ENCODE measurements at places on chromosomes 11 and 22. TPM values are rescaled to one million over a fixed set of nuclear protein-coding genes. Genes with fewer than 3 reads are reported as not detected.

DNA sequence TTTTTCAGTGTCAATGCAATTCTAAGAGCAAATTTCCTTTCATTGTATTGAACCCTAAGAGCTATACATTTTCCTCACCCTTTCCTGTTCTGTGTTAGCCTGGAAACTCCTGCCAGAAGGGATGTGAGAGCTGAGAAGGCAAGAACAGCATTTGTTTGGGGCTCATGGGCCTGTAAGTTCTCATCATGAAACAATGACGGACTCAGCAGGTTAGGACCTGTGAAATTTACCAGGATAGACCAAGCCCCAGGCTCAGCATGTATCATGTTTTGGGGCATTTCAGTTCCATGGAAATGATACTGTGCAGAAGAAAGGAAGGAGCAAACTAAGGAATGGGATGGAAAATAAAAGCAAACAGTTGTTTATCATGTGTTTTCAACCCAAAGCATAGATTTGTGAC is 41.6 kb downstream of the NTM start:
- no peaks in the 10 kb centered on the region for H3K27me3 ChIP-seq
- H3K27ac ChIP-seq = no peak overlapping the region
- H3K36me3 ChIP-seq = no peaks in the 10 kb centered on the region

MIOX gene
- not detected for total RNA-seq

DNA sequence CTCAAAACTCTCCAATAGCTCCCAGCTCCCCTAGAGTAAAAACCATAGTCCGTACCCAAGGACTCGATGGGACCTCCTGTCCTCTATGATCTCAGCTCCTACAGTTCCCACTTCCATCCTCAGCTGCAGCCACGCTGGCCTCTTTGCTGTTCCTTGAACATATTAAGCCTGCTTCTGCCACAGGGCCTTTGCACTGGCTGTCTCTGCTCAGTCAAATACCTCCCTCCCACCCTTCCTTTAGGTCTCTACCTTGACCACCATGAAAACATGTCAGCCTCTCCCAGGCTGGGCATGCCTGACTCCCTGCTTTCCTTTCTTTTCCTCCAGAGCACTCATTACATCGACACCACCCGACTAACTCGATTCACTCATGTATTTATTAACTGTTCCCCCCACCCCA is 24.5 kb downstream of the TMEM184B start:
- no peak overlapping the region for H3K27ac ChIP-seq
- no peaks in the 10 kb centered on the region for H3K36me3 ChIP-seq
- H3K4me3 ChIP-seq = no peak overlapping the region
- no peaks in the 10 kb centered on the region for H3K27me3 ChIP-seq

DNA sequence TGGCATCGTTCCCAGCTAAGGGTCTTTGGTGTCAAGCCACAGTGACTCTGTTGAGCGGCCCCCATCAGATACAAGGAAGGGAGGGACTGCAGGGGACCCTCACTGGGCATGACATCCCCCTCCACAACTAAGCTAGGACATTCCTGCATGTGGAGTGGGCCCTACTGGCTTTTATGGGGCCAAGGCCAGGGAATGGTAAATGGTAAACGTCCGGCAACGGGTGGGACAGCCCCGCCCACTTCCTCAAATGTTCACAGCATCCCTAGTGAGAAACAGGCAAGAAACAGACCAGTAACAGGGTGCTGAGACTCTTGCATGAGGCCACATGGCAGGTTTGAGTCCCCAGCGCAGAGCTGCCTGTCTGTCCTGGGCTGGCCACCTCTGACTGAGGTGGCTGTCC is 4.4 kb downstream of the TMPRSS6 start:
- H3K4me3 ChIP-seq = no peak overlapping the region
- no peaks in the 10 kb centered on the region for H3K36me3 ChIP-seq
- H3K4me1 ChIP-seq = no peaks in the 10 kb centered on the region
- DNase-seq = no peak
- H3K27me3 ChIP-seq = no peaks in the 10 kb centered on the region

- no peaks in the 10 kb centered on the region for H3K27me3 ChIP-seq
- no peak for DNase-seq
- no peaks in the 10 kb centered on the region for H3K36me3 ChIP-seq
- H3K27ac ChIP-seq = no peak overlapping the region
- H3K4me3 ChIP-seq = no peak overlapping the region
Observed at GRCh38 chr11:8045839-8046238, 35.2 kb upstream of the TUB start.

LRRC75B gene
- total RNA-seq = 2.4 TPM

DNA sequence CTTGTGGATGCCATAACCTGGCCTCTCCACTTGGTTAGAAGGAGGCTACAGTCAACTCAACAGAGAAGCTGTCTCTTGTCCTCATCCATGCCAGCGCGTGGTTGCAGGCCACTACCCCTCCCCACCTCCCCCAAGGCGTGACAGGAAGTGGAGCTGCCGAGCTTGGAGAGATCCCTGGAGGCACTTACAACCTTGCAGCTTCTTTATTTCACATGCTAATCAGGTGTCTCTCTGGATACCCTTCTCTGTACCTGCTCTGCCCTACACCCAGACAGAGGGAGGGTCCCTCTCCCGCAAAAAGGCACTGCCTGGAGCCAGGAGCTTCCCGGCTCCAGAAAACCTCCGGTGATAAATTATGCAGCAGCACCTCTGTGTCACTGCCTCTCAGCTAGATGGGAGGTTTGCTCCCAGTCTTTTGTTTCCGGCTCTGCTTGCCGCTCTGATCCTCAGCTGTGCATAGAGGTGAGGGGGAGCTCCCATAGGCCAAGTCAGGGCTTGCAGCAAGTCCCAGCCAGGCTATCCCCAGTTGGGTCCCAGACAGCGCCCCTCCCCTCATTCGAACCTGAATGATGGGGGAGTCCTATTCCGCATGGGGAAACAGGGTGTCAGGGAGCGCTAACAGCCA is 5.7 kb downstream of the LRP4 start:
- no peak overlapping the region for H3K27ac ChIP-seq
- no peak for DNase-seq
- no peak overlapping the region for H3K4me3 ChIP-seq
- H3K4me1 ChIP-seq = peaks cover 12% of the 10 kb centered on the region
- peaks cover 4% of the 10 kb centered on the region for H3K27me3 ChIP-seq

CBX7 gene
- 76.9 TPM for total RNA-seq

GRCh38 chr11:14417186-14417585 is 58.2 kb upstream of the RRAS2 start:
- H3K4me3 ChIP-seq = no peak overlapping the region
- DNase-seq = no peak
- H3K27me3 ChIP-seq = no peaks in the 10 kb centered on the region
- no peaks in the 10 kb centered on the region for H3K36me3 ChIP-seq

DNA sequence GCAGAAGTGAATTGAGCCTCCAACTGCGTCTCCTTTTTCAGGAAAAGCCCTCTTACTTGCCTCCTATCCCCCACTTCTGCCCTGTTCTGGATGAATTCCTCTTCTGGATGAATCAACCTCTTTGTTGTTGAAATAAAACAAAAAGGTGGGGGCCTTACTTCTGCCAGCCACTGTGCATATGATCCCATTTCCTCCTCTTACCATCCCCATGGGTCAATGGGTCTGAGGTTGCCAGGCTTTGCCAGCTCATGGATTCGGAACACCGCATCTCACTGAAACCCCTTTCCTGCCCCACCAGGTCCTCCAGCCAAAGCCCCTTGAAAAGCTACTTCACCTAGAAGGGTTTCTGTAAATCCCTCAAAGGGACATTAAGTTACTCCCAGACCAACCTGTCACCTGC is 3.7 kb upstream of the CHST1 start:
- no peak overlapping the region for H3K27ac ChIP-seq
- no peak overlapping the region for H3K4me3 ChIP-seq
- no peaks in the 10 kb centered on the region for H3K27me3 ChIP-seq
- H3K36me3 ChIP-seq = no peaks in the 10 kb centered on the region

DNA sequence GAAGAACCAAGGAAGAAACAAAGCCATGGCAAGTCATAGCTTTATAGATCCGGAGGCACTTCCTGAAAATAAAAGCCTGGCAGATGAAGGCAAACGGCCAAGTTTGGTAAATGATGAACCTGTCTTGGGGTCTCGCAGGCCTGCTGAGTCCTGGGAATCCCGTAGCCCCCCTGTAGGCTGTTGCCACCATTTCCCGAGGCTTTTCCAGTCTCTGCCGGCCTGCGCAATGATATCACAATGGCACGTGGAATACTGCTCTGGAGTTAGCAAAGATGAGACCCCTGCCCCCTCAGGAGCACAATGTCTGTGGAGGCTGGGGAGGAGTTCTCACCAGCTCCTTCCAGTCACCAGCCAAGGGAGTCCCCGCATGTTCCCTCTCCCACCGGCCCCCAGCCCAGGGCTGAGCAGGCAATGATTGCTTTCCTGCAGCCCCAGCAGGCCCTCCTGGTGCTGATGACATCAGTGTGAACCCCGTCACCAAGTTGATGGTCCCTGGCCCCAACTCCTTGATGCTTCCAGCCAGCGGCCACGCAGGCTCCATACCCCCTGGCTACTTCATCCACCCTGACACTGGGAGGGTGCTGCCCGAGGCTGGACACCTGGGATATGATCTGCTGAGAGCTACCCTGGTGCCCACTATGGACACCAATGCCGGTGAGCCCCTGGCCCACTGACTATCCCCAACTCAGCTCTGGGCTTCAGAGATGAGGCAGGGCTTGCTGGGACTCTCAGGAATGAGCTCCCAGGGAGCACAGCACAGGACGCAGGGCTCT is 55.9 kb downstream of the BTG4 start:
- H3K27ac ChIP-seq = no peak overlapping the region
- no peaks in the 10 kb centered on the region for H3K4me1 ChIP-seq
- no peaks in the 10 kb centered on the region for H3K27me3 ChIP-seq
- H3K4me3 ChIP-seq = no peak overlapping the region
- DNase-seq = no peak
- no peaks in the 10 kb centered on the region for H3K36me3 ChIP-seq

- H3K27ac ChIP-seq = no peak overlapping the region
- H3K27me3 ChIP-seq = no peaks in the 10 kb centered on the region
- no peak for DNase-seq
- no peak overlapping the region for H3K4me3 ChIP-seq
Observed at GRCh38 chr22:19438298-19438697, 6.0 kb downstream of the MRPL40 start.

DNA sequence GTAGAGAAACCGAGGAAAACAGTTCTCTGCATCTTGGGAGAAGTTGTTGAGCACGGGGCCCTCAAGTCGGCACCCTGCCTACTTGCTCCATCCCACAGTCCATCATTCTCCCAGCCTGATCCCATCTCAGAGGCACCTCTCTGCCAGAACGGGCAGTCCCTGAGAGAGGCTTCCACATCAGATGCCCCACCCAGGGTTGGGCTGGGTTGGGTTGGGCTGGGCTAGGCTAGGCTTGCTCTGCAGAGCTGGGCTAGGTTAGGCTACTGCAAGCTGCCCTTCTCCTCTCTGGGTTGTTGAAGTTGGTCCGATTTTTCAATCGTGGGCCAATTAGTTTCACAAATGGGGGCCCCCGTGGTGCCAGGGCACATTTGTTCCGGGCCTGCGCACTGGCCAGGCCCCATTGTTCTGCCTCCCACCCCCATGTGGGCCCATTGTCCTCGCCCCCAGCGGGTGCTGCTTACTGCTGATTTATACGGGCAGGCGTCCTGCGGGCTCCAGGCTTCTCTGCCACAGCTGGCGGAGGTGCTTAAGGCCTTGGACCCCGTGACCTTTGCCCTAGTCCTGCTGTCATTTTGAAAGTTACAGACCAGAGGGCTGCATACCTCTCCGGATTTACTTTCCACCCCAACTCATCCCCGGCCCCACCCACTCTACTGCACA is 63.7 kb upstream of the NNMT start:
- no peaks in the 10 kb centered on the region for H3K27me3 ChIP-seq
- no peak for DNase-seq

GRCh38 chr22:42676059-42676607 is 26.9 kb upstream of the CYB5R3 start:
- H3K27me3 ChIP-seq = no peaks in the 10 kb centered on the region
- no peak overlapping the region for H3K4me3 ChIP-seq

DNA sequence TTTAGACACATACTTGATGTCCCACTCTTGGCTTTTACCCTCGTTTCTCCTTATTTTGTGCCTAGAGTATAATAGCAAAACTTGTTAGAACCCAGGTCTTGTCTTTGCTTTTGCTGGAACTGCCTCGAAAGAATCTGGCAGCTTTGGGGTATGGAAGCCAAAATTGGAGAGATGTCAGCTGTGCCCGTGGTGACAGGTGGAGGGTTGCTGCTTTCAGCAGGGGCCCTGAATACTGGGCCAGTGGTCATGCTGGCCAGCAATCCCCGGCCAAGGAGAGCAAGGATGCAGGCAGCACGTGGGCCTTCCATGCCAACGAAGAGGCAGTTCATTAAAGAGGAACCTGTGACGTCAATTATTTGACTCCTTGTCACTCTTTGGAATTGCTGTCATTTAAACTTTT is 181.1 kb downstream of the HIPK3 start:
- H3K4me3 ChIP-seq = no peak overlapping the region
- H3K36me3 ChIP-seq = no peaks in the 10 kb centered on the region
- H3K4me1 ChIP-seq = no peaks in the 10 kb centered on the region
- no peak overlapping the region for H3K27ac ChIP-seq

- no peak for DNase-seq
- H3K4me3 ChIP-seq = no peak overlapping the region
- no peaks in the 10 kb centered on the region for H3K27me3 ChIP-seq
- H3K36me3 ChIP-seq = no peaks in the 10 kb centered on the region
- peaks cover 34% of the 10 kb centered on the region for H3K4me1 ChIP-seq
Observed at GRCh38 chr11:65958774-65959420, 2.6 kb upstream of the SART1 start.

GRCh38 chr11:17014833-17015626 is 816 bp upstream of the PLEKHA7 start:
- H3K27me3 ChIP-seq = peaks cover 7% of the 10 kb centered on the region
- no peaks in the 10 kb centered on the region for H3K4me1 ChIP-seq
- DNase-seq = peak; percentile 1
- no peak overlapping the region for H3K27ac ChIP-seq

ADORA2A gene
- 29.1 TPM for total RNA-seq

DNA sequence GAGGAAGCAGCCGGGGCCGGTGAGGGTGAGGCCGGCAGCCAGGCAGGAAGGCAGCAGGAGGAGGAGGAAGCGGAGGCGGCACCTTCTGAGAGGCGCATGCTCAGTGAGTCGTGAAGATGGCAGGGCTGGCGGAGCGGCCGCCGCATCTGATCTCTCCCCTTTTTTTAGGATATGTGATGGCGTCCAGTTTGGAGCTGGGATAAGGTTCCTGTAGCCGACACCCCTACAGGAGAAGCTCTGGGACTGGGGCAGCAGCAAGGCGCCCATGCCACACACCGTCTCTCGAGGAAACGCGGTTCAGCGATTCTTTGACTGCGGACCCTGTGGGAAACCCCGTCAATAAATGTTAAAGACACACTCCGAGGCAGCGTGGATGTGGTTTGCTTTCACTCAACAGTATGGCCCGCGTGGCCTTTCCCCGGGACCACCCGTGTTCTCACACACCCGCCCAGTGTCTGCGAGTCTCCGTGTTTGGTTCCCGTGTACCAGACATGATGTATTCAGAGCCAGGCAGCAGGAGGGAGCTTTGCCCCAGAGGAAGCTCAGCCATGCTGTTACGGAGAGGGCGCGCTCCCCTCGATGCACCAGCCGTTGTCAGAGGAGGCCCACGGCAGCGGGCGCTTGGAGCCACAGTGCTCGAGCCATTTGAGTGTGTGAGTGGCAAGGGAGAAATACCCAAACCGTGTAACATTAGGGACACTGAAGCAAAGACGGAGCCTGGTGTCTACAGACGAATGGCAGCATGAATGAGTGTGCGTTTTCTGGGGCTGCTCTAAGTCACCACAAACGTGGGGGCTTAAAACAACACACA is 27.7 kb upstream of the PARVB start:
- peak; percentile 42 for DNase-seq
- no peaks in the 10 kb centered on the region for H3K27me3 ChIP-seq
- peaks cover 6% of the 10 kb centered on the region for H3K4me1 ChIP-seq
- H3K36me3 ChIP-seq = peaks cover 5% of the 10 kb centered on the region
- H3K4me3 ChIP-seq = peak overlapping the region; percentile 56
